ENCODE measurements at places on chromosomes 12 and 14. TPM values are rescaled to one million over a fixed set of nuclear protein-coding genes. Genes with fewer than 3 reads are reported as not detected.
A peak's percentile ranks its signal among the peaks of the same experiment; 100 is the strongest.

DNA sequence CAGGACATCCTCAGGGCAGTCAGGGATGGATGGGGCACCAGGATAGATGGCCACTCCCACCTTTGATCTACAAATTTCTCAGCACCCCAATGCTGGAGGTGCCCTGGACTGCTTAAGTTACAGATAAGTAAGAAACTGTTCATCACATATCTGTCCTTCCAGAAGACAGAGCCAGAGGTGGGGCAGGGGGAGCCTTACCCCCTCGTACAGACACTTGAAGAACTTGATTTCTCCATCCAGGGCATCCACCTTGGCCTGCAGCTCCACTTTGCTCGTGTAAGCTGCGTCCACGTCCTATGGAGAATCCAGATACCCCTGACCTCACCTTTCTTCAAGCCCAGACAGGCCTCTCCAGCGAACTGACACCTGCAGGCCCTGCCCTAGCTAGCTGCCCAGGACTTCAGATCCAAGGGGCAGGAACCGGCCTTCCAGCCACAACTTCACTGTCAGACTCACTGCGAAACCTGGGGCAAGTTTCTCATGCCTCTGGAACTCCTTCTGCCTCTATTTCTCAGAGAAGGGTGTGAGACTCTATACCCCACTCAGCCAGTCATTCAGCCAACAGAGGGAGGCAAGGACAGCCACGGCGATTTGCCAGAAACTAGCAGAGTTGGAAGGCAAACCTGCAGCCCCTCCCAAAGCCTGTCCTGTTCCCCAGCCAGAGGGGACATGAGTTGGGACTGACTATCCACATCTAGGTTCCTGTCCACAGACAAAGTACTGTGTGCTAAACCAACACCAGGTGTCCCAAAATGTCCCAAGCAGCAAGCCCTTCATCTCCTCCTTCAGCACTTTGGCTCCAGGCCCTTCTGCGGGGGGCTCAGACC is 3.8 kb downstream of the KRT73 start:
- no peaks in the 10 kb centered on the region for H3K36me3 ChIP-seq
- H3K4me1 ChIP-seq = peaks cover 9% of the 10 kb centered on the region
- H3K4me3 ChIP-seq = no peak overlapping the region
- no peak for DNase-seq
- no peaks in the 10 kb centered on the region for H3K27me3 ChIP-seq

The SOS2 gene
- polyA plus RNA-seq = 29.6 TPM

The HOXC12 gene
- polyA plus RNA-seq = not detected

The MANSC4 gene
- polyA plus RNA-seq = 0.41 TPM

- H3K27me3 ChIP-seq = no peaks in the 10 kb centered on the region
- H3K27ac ChIP-seq = no peak overlapping the region
- H3K4me3 ChIP-seq = no peak overlapping the region
Observed at GRCh38 chr12:85253853-85254252, 26.2 kb upstream of the ALX1 start.

The PLA2G1B gene
- polyA plus RNA-seq = not detected

The ESPL1 gene
- 6.0 TPM for polyA plus RNA-seq

The LHX5 gene
- 13.2 TPM for polyA plus RNA-seq

GRCh38 chr12:6646276-6647082 is 753 bp downstream of the ACRBP start:
- H3K4me1 ChIP-seq = peaks cover 14% of the 10 kb centered on the region
- DNase-seq = no peak
- H3K27me3 ChIP-seq = no peaks in the 10 kb centered on the region

- H3K4me3 ChIP-seq = no peak overlapping the region
- no peak overlapping the region for H3K27ac ChIP-seq
- H3K36me3 ChIP-seq = no peaks in the 10 kb centered on the region
- no peak for DNase-seq
- no peaks in the 10 kb centered on the region for H3K27me3 ChIP-seq
Observed at GRCh38 chr14:95407354-95407753, 87.6 kb upstream of the CLMN start.

The MAPKAPK5 gene
- 50.7 TPM for polyA plus RNA-seq

The LRFN5 gene
- 30.0 TPM for polyA plus RNA-seq

The GUCY2C gene
- 0.27 TPM for polyA plus RNA-seq

- H3K4me1 ChIP-seq = no peaks in the 10 kb centered on the region
- H3K27ac ChIP-seq = no peak overlapping the region
- no peaks in the 10 kb centered on the region for H3K27me3 ChIP-seq
- no peaks in the 10 kb centered on the region for H3K36me3 ChIP-seq
- no peak overlapping the region for H3K4me3 ChIP-seq
Observed at GRCh38 chr12:90245391-90245790, 536.8 kb upstream of the ATP2B1 start.

GRCh38 chr12:107375231-107375630 is 281.9 kb upstream of the CRY1 start:
- H3K36me3 ChIP-seq = no peaks in the 10 kb centered on the region
- no peak overlapping the region for H3K4me3 ChIP-seq
- no peak for DNase-seq
- no peaks in the 10 kb centered on the region for H3K27me3 ChIP-seq
- no peak overlapping the region for H3K27ac ChIP-seq

GRCh38 chr14:60618241-60618640 is 31.0 kb downstream of the SIX1 start:
- no peaks in the 10 kb centered on the region for H3K36me3 ChIP-seq
- no peak overlapping the region for H3K4me3 ChIP-seq
- DNase-seq = no peak
- H3K27ac ChIP-seq = no peak overlapping the region

DNA sequence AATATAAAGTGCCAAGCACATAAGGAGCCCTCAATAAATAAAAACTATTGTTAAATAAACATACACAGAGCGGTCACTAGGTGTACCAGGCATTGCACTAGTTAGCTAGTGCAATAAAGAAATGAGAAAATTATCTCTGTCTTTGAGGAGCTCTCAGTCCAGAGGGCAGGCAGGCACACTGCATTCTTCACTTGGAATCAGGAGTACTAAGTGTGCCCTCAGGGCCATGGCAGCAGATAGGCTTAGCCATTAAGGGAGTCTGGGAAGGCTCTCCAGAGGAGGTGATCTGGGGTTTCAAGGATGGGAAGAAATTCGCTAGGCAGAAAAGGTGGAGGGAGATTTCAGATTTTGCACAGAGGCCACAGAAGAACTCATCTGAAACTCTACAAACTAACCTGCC is 9.1 kb downstream of the ABCD4 start:
- no peak for DNase-seq
- H3K27ac ChIP-seq = no peak overlapping the region
- H3K27me3 ChIP-seq = no peaks in the 10 kb centered on the region

- H3K36me3 ChIP-seq = no peaks in the 10 kb centered on the region
- H3K4me3 ChIP-seq = no peak overlapping the region
- H3K27me3 ChIP-seq = no peaks in the 10 kb centered on the region
- H3K27ac ChIP-seq = no peak overlapping the region
- DNase-seq = no peak
Observed at GRCh38 chr12:52204095-52204930, 12.5 kb upstream of the KRT80 start.

The SIX6 gene
- polyA plus RNA-seq = not detected

- no peaks in the 10 kb centered on the region for H3K27me3 ChIP-seq
- H3K36me3 ChIP-seq = no peaks in the 10 kb centered on the region
- H3K4me3 ChIP-seq = peak overlapping the region; percentile 79
- peak overlapping the region; percentile 100 for H3K27ac ChIP-seq
Observed at GRCh38 chr12:53221203-53222080, 10.6 kb downstream of the RARG start.

The SDSL gene
- 13.3 TPM for polyA plus RNA-seq

The KERA gene
- polyA plus RNA-seq = 0.08 TPM

- no peak overlapping the region for H3K27ac ChIP-seq
- H3K36me3 ChIP-seq = peaks cover 80% of the 10 kb centered on the region
- no peaks in the 10 kb centered on the region for H3K27me3 ChIP-seq
- peaks cover 4% of the 10 kb centered on the region for H3K4me1 ChIP-seq
- DNase-seq = no peak
- H3K4me3 ChIP-seq = no peak overlapping the region
Observed at GRCh38 chr14:104715871-104716270, 8.2 kb upstream of the ADSS1 start.

The GLIPR1L2 gene
- 4.8 TPM for polyA plus RNA-seq

DNA sequence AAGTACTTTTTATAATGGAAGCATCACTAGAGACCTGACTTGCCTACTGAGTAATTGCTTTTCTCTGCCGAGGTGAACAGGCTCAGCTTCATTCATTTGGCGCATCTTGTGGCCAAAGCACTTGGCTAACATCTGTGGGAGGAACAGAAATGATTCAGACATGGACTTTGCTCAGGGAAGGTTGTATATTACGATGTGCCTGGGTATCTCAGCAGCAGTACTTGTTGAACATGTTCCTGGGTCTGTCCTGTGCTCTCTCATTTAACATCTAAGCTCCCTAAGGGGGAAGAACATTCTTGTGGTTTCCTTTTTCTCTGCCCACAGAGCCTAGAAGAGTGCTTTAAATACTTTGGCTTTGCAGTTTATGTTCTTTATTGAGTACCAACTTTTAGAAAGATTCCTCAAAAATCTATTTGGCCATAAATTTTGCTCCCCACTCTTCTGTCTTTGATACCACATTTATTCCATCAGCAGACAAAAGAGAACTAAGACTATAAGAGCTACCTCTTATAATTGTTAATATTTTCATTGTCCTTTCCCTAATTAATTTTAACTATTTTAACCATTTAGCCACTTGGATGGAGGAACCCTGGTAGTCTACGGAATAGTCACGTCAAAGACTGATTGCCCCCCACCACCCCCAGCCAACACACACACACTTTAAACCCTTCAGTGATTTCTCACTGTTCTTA is 101.2 kb upstream of the EGLN3 start:
- H3K4me3 ChIP-seq = no peak overlapping the region
- H3K27ac ChIP-seq = no peak overlapping the region
- no peaks in the 10 kb centered on the region for H3K4me1 ChIP-seq
- no peaks in the 10 kb centered on the region for H3K36me3 ChIP-seq
- H3K27me3 ChIP-seq = no peaks in the 10 kb centered on the region
- no peak for DNase-seq

The CCDC38 gene
- polyA plus RNA-seq = 0.67 TPM

The C14orf180 gene
- 0.29 TPM for polyA plus RNA-seq

The GALNT8 gene
- 35.5 TPM for polyA plus RNA-seq

- H3K36me3 ChIP-seq = no peaks in the 10 kb centered on the region
- no peak overlapping the region for H3K27ac ChIP-seq
- DNase-seq = no peak
- no peak overlapping the region for H3K4me3 ChIP-seq
- H3K27me3 ChIP-seq = no peaks in the 10 kb centered on the region
Observed at GRCh38 chr14:70622111-70622712, 19.5 kb upstream of the TTC9 start.

- no peak overlapping the region for H3K4me3 ChIP-seq
- H3K27me3 ChIP-seq = no peaks in the 10 kb centered on the region
- no peak overlapping the region for H3K27ac ChIP-seq
- H3K4me1 ChIP-seq = peaks cover 2% of the 10 kb centered on the region
- DNase-seq = no peak
Observed at GRCh38 chr12:64087761-64088160, 134.3 kb downstream of the KICS2 start.

DNA sequence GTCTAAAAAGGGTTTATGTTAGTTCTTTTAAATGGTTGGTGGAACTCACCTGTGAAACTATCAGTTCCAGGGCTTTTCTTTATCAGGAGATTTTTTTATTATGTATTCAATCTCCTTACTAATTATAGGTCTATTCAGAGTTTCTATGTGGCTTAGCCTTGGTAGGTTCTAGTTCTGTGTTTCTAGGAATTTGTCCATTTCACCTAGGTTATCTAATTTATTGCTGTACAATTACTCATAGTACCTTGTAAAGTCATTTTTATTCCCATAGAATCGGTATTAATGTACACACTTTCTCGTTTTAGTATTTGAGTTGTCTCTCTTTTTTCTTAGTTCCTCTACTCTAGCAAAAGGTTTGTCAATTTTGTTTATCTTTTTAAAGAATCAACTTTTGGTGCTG is 59.0 kb downstream of the BORCS5 start:
- H3K27me3 ChIP-seq = no peaks in the 10 kb centered on the region
- H3K27ac ChIP-seq = no peak overlapping the region
- H3K4me3 ChIP-seq = no peak overlapping the region
- H3K36me3 ChIP-seq = no peaks in the 10 kb centered on the region

GRCh38 chr12:114512351-114512750 is 106.4 kb upstream of the TBX5 start:
- no peaks in the 10 kb centered on the region for H3K4me1 ChIP-seq
- DNase-seq = no peak
- no peak overlapping the region for H3K27ac ChIP-seq
- H3K27me3 ChIP-seq = peaks cover 6% of the 10 kb centered on the region

- H3K27ac ChIP-seq = no peak overlapping the region
- H3K36me3 ChIP-seq = no peaks in the 10 kb centered on the region
- H3K27me3 ChIP-seq = no peaks in the 10 kb centered on the region
Observed at GRCh38 chr12:15393037-15393436, 70.7 kb downstream of the PTPRO start.

- peak within 1 kb of the TSS; percentile 68 for H3K4me3 ChIP-seq
- peaks cover 45% of the 10 kb centered on the region for H3K4me1 ChIP-seq
- H3K27me3 ChIP-seq = peaks cover 9% of the 10 kb centered on the region
Observed at GRCh38 chr12:57549909-57550640, at the start of gene KIF5A. TSS of gene KIF5A (plus strand) at chr12:57550044. CDS start at chr12:57550272, 228 bp downstream.

- H3K4me3 ChIP-seq = no peak overlapping the region
- H3K36me3 ChIP-seq = no peaks in the 10 kb centered on the region
- no peaks in the 10 kb centered on the region for H3K4me1 ChIP-seq
- H3K27ac ChIP-seq = no peak overlapping the region
Observed at GRCh38 chr12:89968151-89968700, 259.6 kb upstream of the ATP2B1 start.

DNA sequence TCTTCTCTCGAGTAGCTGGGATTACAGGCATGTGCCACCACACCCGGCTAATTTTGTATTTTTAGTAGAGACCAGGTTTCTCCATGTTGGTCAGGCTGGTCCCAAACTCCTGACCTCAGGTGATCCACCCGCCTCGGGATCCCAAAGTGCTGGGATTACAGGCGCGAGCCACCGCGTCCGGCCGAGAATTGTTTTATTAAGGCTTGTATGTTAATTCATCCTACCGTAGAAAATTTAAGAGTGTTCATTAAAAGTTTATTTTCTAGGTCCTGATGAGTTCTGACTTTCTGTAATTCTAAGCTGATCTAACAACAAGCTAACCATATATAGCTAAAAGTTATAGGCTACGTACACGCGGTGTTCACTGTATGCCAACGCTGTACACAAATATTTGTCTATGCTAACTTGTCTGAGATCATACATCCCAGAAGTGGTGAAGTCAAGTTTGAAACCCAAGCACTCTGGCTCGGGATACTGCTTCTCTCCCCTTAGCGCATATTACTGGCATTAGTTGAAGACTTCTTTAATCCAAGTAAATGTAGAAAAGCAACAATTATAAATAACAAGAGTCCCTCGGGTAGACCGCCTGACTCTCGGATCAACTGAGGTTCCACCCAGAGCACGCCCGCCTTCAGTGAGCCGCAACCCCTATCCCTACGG is 570 bp upstream of the MRPS35 start:
- peaks cover 3% of the 10 kb centered on the region for H3K36me3 ChIP-seq
- no peak for DNase-seq
- peak overlapping the region; percentile 98 for H3K4me3 ChIP-seq
- no peaks in the 10 kb centered on the region for H3K27me3 ChIP-seq

- no peaks in the 10 kb centered on the region for H3K4me1 ChIP-seq
- H3K27ac ChIP-seq = no peak overlapping the region
- no peaks in the 10 kb centered on the region for H3K36me3 ChIP-seq
- H3K4me3 ChIP-seq = no peak overlapping the region
- H3K27me3 ChIP-seq = no peaks in the 10 kb centered on the region
Observed at GRCh38 chr12:54697851-54698250, 49.7 kb upstream of the DCD start.

GRCh38 chr14:72483311-72483710 is 410.6 kb downstream of the DPF3 start:
- no peak for DNase-seq
- no peaks in the 10 kb centered on the region for H3K27me3 ChIP-seq
- H3K36me3 ChIP-seq = no peaks in the 10 kb centered on the region
- peaks cover 5% of the 10 kb centered on the region for H3K4me1 ChIP-seq
- H3K27ac ChIP-seq = no peak overlapping the region

The DBX2 gene
- 27.8 TPM for polyA plus RNA-seq

The KLRB1 gene
- polyA plus RNA-seq = not detected

The PMEL gene
- 1.5 TPM for polyA plus RNA-seq

The SOCS2 gene
- 27.2 TPM for polyA plus RNA-seq
